ENCODE measurements at places on chromosomes 7 and 10.

DNA sequence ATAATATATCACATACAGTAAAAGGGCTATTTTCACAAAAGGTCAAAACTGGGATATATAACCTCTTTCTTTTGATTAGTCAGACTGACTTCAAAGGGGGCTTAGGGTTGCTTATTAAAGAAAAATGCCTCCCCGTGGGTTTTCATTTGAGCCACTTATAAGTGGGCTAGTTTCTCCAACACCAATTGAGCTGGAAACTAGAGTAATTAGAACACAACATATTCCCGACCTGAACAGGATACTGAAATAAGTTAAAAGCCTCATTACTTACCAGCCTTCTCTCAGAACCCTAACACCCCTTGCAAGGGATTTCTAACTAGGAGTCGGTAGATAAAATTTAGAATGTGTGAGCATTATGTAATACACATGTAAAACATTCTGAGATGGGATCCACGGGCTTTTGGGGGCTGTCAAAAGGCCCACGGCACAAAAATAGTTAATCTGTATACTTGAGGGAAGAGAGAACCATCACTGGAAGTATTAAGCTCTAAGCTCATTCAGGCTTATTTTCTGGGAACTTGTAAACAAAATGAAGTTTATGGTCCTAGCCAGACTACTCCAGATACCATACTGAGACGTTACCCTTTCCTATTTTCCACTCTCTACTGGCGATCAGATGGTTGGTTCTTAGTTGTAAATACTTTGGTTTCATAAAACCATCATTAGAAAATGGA, 29.3 kb upstream of the KMT2E start:
- no peak for DNase-seq

- no peak for DNase-seq
Measured at GRCh38 chr10:19417740-19418139, 369.1 kb downstream of the MALRD1 start.

GRCh38 chr10:49688920-49689319, 9.5 kb downstream of the C10orf53 start:
- no peak for DNase-seq

DNA sequence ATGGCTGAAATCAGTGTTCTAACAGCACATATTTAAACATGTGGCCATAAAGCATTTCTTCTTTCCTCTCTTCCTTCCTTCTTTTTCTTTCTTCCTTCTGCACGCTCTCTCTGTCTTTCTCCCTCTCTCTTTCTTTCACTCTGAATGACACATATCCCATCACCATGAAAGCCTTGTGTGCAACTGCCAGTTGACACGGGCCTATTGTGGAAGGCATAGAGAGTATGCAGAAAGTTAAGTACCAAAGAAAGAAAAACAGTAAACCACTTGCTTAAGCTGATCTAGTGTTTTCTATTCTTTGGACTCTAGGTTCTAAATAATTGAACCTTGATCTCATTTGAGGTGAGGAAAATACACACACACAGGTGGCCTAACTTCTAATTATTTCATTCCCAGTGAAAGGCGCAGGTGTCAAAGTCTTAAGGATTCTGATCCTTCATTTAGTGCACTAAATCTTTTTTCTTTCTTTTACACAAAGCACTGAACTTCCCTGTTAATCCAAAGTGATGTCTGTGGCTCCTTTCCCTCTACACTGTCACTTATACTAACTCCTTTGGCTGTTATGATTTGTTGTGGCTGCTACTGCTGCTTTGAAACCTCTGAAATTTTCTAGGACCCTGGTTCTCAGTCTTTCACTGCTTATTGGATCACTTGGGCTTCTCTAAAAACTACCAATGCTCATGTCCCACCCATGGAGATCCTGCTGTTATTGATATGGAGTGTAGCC, 17.7 kb downstream of the DKK1 start:
- no peak for DNase-seq

DNA sequence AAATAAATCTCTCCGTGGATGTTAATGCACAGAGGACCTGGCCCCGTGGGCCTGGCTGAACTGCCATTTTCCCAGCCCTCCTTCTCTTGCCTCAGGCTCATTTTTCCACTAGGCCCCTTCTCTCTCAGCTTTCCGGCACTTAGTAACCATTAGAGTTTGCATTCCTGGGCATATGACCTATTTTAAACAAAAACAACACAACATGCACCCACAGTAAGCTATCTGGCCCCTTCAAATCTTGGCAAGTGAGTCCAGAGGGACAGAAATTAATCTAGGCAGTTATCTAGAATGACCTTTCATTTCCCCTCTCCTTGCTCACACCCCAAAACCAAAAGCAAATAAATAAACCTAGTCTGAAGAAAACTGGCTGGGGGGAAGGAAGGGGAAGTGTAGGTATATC, 11.7 kb downstream of the FBXW4 start:
- no peak for DNase-seq

DNA sequence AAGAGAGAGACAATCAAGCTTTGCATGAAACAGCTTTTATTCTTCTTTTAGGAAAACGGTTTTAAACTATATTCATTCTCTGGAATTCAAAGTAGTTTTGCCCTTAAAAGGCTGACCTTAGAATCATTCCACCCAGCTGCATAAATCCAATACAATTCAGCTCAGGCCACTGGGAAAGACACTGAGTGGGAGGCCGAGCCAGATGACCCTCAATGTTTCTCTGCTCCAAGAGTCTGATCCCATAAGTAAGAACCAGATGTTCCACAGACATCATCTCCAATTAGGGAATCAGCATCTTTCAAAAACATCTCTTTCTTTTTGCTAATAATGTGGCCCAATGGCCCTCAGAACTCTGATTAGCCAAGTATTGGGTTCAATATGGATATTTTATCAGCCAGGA, 26.1 kb downstream of the CREB3L2 start:
- no peak for DNase-seq

- DNase-seq, result no peak
Measured at GRCh38 chr10:11713186-11713743, 28.9 kb upstream of the ECHDC3 start.

DNA sequence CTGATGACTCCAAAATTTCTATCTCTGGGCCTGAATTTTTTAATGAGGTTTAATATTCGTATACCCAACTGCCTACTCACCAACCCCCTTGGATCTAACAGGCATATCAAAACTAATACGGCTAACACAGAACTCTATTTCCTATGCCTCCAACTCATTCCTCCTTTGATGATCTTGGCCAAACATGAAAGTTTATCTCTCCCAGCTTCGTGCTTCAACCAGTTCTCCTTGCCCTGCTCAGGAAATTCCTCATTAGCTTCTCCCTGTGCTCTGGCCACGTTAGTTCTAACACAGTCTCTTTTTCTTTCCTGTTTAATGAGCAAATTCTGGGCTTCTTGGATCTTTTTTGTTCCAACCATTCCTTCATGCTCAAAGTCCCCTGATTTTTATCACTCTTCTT, 138.9 kb upstream of the PTN start:
- no peak for DNase-seq

- DNase-seq, result peak; percentile 9
Measured at GRCh38 chr7:129169686-129170440, 18.6 kb upstream of the SMO start.

Data from activated naive CD4-positive, alpha-beta T cell treated with Interleukin-2 at 50 U/mL for 16 hours (primary cell).